ENCODE measurements at places on chromosomes 3 and 15. TPM values are rescaled to one million over a fixed set of nuclear protein-coding genes. Genes with fewer than 3 reads are reported as not detected.

GRCh38 chr3:130699765-130700164, 46.9 kb downstream of the PIK3R4 start:
- no peak for DNase-seq

DNA sequence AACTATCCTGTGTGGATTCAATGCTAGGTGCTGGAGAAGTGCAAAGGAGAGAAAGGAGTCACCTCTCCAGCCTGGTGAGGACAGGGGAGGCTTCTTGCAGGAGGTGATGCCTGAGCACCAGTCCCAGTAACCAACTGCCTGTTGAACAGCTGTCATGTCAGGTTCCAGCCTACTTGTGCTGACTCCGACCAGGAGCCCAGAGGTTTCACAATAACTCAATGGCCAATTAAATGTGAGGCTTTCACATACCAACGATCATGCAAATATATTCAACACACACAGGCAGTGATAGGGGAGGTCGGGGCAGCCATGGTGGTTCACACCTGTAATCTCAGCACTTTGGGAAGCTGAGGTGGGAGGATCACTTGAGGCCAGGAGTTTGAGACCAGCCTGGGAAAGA, 7.7 kb downstream of the SORD start:
- DNase-seq, result no peak

The FOXB1 gene
- total RNA-seq, result not detected

DNA sequence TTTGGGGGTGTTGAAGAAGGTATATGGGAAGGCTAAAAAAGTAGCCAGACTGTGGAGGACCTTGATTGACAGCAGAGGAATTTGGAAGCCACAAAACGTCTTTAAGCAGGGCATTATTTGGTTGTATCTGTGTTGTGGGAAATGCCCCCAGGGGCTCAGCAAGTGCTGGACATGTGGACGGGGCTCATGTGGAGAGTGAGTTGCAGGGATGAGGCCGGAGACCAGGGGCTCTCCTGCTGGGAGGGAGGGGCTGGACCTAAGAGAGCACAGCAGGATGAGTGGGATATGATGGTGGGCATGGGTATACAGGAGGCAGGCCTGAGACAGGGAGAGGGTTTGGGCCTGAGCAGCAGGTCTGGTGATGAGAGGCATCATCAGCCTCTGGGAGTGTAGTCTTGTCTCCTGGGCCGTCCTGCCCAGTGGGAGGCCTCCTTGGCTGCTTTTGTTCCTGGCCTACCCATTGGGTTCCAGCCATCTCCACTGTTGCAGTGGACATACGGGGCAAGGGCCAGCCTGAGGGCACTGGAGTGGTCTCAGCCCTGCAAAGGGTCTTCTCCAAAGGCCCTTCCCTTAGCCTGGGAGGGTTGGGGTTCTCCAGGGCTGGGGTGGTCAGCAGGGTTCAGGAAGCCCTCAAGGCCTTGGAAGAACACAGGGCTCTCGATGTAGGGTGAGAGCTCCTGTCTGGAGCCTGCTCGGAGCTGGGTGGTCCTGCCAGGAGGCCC, 27.5 kb downstream of the ACAD9 start:
- no peak for DNase-seq

DNA sequence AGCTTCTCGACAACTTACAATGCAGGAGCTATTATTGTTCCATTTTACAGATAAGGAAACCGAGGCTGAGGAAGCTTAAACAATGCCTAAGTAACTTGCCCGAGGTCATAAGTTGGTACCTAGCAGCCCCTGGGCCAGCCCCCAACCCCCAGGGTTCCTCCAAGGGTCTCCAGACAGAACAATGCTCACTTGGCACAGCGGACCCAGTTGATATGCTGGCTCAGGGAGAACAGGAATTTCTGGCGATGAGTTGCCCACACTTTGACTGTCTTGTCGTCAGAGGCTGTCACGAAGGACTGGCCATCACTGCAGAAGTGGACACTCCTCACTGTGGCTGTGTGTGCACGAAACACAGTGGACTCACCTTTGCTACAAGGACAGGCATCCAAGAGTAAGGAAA, 5.2 kb downstream of the POC1A start:
- DNase-seq, result peak; percentile 67

GRCh38 chr15:79003301-79003700, 58.5 kb upstream of the CTSH start:
- DNase-seq, result no peak

DNA sequence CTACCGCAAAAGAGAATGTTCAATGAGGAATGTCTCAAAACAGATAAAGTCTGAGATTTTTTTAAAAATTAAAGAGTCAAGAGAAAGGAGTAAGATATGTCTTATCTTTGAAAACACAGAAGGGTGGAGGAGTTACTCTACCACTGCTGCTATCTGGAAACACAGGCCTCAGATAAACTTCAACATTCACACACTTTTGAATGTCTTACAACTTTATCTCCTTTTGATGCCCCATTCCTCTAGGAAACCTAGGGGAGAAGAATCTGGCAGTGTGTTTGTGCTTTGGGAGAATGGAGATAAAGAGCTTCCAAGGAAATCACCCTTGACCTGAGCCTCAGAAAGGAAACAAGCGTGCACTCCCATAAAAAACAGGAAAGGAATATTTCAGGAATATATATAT, 468.2 kb downstream of the PLOD2 start:
- DNase-seq, result no peak

The LRRC34 gene
- total RNA-seq, result 0.49 TPM

DNA sequence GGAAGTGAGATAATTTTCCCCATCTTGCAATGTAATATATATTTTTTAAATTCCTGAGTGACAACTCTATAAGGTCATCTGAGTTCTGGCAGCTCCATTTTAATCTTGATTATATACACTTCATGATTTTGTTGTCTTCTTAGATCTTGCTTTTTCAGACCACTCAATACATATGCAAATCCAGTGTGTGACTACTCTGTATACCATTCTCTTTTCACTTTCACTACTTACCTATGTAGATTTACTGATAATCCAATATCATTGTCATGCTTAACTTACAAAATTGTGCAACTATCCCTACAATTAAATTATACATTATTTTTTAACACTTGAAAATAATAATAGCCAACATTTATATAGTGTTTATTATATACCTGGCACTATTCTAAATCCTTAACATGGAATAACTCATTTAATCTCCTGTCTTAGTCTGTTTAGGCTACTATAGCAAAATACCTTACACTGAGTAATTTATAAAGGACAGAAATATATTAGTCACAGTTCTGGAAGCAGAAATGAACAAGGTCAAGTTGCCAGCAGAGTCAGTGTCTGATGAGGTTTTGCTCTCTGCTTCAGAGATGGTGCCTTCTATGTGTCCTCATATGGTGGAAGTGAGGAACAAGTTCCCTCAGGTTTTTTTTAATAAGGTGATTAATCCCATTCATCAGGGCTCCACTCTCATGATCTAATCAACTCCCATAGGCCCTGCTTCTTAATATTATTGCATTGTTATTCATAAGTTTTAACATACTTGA, 338.5 kb downstream of the TUSC7 start:
- DNase-seq, result no peak

GRCh38 chr3:41836360-41837134, 125.4 kb downstream of the ULK4 start:
- no peak for DNase-seq

The IL5RA gene
- total RNA-seq, result not detected

GRCh38 chr3:14768182-14768790, 50.5 kb upstream of the FGD5 start:
- no peak for DNase-seq

The SEMA7A gene
- 3.9 TPM for total RNA-seq

The OR5K2 gene
- total RNA-seq, result not detected

DNA sequence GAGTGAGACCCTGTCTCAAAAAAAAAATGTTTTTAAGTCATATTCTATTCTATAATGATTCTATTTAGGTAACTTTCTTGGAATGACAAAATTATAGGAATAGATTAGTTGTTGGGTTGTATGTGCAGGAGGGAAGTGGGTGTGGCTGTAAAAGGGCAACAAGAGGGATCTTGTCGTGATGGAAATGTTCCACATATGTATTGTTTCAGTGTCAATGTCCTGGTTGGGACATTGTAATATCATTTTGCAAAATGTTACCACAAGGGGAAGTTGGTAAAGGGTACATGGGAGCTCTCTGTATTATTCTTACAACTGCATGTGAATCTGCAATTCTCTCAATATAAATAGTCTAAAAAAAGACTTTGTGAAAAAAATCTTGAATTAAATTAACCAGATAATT, 14.3 kb upstream of the ABHD5 start:
- DNase-seq, result no peak

The MKRN2OS gene
- not detected for total RNA-seq

The MUC4 gene
- 36.1 TPM for total RNA-seq

The CFAP100 gene
- not detected for total RNA-seq

The PLCH1 gene
- 0.25 TPM for total RNA-seq

GRCh38 chr15:70264738-70265465, 167.2 kb upstream of the TLE3 start:
- no peak for DNase-seq

The DUOX1 gene
- 98.7 TPM for total RNA-seq

The AGBL1 gene
- total RNA-seq, result not detected

GRCh38 chr3:129575233-129575996, 31.1 kb downstream of the PLXND1 start:
- DNase-seq, result no peak

- DNase-seq, result no peak
Measured at GRCh38 chr3:178325330-178325729, 210.9 kb upstream of the KCNMB2 start.

DNA sequence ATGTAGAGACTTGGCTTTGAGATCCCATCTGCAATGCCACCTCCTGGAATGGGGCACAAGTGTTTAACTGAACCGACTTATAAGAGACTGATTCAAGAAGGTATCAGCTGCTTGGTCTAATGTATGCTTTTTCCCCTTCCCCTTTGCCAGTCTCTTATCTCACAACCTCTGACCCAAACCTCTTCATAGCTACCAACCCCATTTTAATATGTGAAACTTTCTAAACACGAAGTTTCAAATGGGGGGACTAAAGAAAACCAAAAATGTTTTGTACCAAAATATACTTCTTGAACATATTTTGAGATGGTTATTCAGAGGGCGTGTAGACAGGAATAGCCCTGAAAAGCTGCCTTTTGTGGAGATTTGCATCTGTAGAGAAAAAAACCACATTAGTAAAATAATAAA, 73.1 kb downstream of the OXSM start:
- DNase-seq, result no peak

The TM4SF1 gene
- total RNA-seq, result 97.7 TPM

The KNG1 gene
- not detected for total RNA-seq

- no peak for DNase-seq
Measured at GRCh38 chr15:88586401-88587162, 34.6 kb upstream of the AEN start.

GRCh38 chr3:124363476-124363875, 366.8 kb upstream of the UMPS start:
- DNase-seq, result no peak

- no peak for DNase-seq
Measured at GRCh38 chr3:171528102-171528501, 67.9 kb upstream of the TNIK start.

The SLC9C1 gene
- not detected for total RNA-seq

DNA sequence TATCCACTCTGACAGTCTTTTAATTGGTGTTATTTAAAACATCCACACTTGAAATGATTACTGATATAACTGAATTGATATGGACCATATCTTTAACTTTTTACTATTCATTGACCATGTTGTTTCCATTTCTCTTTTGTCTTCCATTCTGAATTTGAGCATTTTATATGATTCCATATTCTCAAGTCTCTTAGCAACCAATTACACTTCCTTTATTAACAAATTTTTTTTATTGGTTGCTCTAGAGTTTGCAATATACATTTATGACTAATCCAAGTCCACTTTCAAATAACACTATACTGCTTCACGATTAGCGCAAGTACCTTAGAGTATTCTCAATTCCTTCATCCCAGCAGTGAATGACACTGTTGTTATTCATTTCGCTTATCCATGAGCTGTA, 16.4 kb downstream of the RFX7 start:
- DNase-seq, result no peak

GRCh38 chr3:180571831-180572598, 29.9 kb upstream of the TTC14 start:
- DNase-seq, result no peak

DNA sequence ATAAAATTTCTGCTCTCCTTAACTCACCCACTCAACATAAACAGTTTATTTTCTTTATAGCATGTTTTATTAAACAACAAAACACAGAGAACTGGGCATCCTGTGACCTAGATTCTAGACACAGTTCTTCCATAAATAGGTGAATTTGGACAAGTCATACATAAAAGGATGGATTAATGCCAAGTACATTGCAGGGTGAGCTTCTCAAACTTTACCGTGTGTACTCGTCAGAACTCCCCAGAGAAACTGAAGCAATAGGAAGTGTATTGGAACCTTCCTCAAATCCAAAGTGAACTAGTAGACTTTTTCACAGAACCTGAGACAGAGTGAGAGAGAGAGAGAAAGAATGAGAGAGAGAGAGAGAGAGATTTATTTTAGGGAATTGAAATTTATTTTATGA, 139.7 kb downstream of the CD47 start:
- DNase-seq, result no peak

The XPC gene
- 33.6 TPM for total RNA-seq

The RTP3 gene
- not detected for total RNA-seq

DNA sequence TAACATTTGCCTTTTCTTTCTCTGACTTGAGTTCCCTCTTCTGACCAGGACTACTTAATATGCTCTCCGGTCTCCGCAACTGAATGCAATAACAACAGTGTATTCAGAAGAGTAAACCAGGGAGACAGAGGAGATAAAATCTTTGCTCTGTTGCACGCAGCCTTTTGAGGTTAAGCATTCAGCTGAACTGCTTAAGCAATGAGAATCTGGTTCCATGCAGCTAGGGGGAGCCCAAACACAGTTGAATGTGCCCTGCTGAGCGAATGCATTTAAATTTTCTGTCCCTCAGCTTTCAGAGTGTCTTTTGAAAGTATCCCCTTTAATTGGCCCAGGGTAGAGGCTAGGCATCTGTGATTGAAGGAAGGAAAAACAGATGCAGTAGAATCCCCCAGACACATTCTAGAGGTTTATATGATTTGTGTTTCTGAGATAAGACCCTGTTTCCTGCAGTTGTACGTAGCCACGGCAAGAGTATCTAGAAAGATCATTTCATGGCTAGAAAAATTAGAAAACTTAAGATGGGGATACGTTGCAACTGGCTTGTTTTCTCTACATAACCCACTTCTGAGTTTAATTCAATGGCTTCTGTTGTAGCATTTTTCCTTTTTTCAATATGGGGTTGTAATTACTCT, 309.6 kb downstream of the TUSC7 start:
- DNase-seq, result no peak
